ENCODE measurements at places on chromosomes 4 and X.

GRCh38 chrX:108224727-108225621 is 133.4 kb downstream of the ATG4A start:
- no peak for DNase-seq

DNA sequence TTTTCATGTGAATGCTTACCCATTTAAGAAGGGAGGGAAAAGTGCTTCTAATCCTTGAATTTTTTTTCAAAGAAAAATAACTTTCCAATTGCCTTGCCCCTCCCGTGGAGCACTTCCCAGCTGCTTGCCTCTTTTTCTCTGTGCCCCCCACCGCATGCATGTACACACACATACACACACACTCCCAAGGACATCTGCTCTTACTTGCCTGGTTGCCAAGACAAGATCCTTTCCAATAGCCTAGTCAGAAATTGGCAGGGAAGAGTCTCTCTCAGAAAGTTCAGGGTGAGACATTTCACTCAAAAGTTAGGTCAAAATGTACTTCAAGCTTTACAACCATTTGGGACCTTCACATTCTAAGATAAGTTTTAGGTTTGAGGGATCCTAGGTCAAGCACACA is 10.9 kb downstream of the HHIP start:
- no peak for DNase-seq

DNA sequence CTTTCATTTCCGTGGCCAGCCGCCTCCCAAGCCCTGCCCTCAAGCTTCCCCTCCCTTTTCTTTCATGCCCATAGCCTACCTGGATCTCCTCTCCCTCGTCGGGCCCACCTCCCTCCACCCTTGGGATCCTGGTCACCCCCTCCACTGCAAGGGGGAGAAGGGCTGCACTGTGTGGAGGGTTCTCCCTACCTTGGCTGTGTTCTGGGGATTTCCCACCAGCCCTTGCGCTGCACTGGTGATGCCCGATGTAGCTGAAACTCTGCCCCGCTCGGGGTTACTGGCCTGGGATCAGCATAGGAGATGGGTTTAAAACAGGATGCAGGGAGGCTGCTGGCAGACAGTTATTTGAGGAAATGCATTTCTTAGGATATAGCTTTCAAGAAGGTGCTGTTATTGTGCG is 128.9 kb downstream of the TBL1X start:
- DNase-seq: no peak

- DNase-seq: no peak
Measured at GRCh38 chr4:126630230-126630629, 1002.5 kb upstream of the INTU start.

GRCh38 chrX:9088896-9089295 is 55.0 kb upstream of the FAM9B start:
- DNase-seq: no peak

GRCh38 chrX:20454117-20454516 is 187.4 kb upstream of the RPS6KA3 start:
- no peak for DNase-seq

DNA sequence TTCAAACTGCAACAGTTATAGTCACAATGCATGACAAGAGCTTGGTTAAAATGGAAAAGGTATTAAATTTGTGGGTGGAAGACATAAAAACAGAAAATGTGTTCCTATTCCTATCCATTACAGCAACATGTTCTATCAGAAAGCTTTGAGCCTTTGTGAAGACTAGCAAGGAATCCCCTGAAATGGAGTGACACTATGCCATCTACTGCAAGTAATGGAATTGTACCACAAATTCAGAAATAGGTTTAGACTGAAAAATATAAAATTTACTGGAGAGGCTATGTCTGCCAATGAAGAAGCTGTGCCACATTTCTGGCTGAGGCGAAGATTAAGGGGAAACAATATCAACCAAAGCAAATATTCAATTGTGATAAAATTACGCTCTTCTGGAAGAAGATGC is 247.9 kb downstream of the ADAM29 start:
- DNase-seq: no peak

- DNase-seq: no peak
Measured at GRCh38 chr4:184506527-184507121, 32.3 kb upstream of the IRF2 start.

- no peak for DNase-seq
Measured at GRCh38 chr4:54185866-54186265, 43.2 kb upstream of the PDGFRA start.

DNA sequence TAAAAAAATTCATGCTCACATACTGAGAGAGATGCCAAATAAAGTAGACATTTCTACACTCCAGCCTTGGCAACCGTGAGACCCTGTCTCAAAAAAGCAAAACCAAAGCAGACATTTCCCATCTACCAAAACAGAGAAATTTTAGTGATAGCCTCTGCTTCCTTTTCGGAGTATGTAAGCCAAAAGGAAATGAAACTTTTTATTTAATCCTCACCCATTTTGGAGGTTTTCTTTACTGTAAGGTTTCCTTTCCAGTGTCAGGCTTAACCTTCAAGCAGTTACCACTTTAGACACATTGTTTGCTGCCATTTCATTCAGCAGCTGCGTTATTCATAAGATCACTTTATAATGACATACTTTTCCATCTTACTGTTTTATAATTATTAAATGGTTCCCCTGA is 15.9 kb downstream of the ADD1 start:
- DNase-seq: no peak

GRCh38 chrX:2314831-2315365 is 185.9 kb downstream of the DHRSX start:
- no peak for DNase-seq

DNA sequence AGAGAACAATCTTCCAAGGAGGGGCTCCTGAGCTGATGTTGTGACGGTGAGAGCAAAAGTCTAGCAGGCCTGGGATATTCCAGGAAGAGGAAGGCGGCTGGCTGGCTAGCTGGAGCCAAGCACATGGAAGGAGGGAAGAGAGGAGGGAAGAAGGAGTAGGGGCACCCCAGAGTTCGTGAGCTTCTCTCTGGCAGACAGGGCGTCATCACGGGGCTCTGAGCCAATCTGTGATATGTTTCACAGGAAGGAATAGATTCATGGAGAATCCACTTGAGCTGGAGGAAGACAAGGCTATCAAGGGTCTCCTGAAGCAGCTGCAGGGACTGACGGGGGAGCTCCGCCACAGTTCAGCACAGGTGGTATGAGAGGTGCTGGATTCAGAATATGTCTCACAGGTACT is 73.6 kb downstream of the DHRSX start:
- no peak for DNase-seq

- DNase-seq: no peak
Measured at GRCh38 chr4:4733663-4734062, 125.8 kb upstream of the MSX1 start.

- no peak for DNase-seq
Measured at GRCh38 chr4:114320126-114320525, 278.5 kb upstream of the UGT8 start.

- no peak for DNase-seq
Measured at GRCh38 chr4:181308476-181309312, 934.5 kb upstream of the TENM3 start.

DNA sequence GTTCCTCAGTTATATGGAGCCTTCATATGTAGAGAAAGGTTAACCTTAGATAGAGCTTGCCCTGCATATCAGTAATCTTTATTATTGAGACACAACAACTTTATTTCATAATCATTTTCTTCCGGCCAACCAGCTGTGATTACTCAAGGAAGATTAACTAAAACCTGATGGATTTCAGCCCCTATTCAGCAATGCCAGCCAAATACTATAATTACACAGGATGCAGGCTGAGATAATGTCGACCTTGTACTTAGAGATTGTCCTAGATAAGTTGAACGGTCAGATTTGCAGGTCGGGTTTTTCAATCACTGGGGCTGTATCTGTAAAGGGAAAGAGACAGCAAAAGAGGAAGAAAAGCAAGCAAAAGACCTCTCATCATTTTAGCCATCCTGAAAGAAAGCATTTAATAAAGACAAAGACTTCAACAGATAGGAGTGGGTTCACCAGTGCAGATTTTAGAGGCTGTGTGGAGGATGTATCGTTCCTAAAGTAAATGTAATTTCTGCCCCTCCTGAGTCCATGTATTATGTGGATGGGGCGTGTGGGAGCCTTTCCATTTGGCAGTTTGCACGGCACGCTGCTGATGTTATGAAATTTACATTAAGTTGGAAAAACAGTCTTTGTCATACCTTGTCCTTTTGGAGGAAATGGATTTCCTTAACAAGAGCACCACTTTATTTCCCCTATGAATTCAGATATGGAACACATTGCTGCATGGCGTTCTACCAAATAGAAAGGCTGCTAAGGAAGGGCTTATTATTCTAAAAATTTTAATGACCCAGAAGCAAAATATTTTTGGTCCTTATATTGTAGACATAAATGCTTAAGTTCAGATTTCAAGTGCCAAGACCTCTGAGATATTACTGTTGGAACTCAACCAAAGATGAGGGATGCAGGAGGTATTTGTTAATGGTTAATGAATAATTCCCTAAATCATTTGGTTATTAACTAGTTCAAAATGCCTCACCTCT is 496.7 kb downstream of the SPRY1 start:
- DNase-seq: no peak

DNA sequence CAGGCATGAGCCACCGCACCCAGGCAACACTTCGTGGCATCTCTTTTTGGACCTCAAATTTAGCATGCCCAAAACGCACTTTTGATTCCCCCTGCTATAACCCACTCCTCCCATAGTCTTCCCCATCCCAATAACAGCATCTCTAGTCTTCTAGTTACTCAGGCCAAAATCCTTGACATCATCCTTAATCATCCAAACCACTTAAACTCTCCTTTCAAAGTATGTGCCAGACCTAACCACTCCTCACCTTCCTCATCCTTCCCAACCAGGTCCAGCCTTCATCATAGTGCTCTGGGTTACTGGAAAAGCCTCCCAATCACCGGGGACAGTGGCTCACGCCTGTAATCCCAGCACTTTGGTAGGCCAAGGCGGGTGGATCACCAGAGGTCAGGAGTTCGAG is 41.9 kb downstream of the AFAP1 start:
- DNase-seq: no peak

DNA sequence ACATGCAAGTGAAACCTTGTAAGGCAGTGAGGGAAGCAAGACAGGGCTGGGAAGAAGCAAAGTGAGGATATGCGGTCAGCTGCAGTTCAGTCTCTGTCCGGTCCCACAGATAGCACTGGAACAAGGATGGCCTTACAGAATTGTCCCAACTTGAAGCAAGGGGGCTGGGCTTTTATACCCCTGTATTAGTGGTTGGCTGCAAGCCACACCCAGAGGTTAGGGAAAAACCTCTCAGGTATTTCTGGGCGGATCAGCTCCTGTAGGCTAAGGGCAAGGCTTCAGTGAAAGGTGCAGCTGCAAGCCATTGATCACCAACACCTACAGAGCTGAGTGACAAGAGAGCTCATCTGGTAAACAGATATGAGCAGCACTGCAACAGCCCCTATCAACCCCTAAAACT is 89.0 kb downstream of the KDR start:
- no peak for DNase-seq

- no peak for DNase-seq
Measured at GRCh38 chr4:3384391-3384770, 57.4 kb upstream of the HGFAC start.

DNA sequence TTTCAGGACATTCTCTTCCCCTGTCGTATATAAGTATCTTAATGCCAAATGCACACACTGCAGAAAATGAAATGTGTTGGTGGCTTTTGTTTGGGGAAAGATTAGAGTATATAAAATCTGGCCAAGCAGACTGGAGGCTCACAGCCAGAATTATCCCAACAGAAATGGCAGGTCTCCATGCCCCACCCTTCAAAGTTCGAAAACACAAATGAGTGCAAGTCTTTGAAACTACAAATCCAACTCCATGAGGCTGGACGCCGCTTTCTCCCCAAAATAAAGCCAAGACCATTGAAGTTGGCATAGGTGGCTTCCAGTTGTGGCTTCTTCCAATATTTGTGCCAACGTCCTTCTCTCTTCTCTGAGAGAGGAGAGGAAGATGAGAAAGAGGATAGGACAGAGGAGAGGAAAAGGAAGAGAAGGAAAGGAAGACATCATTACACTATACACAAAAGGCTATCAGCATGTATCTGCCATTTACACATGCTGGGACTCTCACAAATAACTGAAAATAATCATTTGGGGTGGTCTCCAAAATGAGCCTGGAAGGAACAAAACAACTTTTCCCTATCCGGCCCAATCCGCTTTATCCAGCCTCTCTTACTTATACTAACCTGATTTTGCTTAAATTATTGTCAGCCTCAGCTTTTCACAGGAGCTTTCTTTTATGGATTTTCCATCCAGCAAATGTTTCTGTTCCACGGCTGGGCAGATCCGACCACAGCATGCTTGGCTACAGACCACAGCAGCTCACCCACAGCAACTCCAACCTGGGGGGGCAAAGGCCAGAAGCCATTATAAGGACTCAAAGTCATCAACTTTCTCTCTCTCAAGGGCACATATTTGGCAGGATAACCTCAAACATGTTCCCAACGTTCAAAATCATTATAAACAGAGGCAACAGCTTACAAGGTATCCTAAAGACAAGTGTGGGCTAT is 71.7 kb downstream of the APBB2 start:
- no peak for DNase-seq

- no peak for DNase-seq
Measured at GRCh38 chrX:110276778-110277177, 41.1 kb downstream of the AMMECR1 start.

Measured in activated CD8-positive, alpha-beta memory T cell treated with anti-CD3 and anti-CD28 coated beads for 1 hour (primary cell).